Stimulated activated naive CD8-positive, alpha-beta T cell treated with anti-CD3 and anti-CD28 coated beads, Interleukin-15, Interleukin-2, amounts not matched to agents 100 U/mL and 50 U/mL, for 24 hours (primary cell): ENCODE measurements at places on chromosomes 1 and 21.

DNA sequence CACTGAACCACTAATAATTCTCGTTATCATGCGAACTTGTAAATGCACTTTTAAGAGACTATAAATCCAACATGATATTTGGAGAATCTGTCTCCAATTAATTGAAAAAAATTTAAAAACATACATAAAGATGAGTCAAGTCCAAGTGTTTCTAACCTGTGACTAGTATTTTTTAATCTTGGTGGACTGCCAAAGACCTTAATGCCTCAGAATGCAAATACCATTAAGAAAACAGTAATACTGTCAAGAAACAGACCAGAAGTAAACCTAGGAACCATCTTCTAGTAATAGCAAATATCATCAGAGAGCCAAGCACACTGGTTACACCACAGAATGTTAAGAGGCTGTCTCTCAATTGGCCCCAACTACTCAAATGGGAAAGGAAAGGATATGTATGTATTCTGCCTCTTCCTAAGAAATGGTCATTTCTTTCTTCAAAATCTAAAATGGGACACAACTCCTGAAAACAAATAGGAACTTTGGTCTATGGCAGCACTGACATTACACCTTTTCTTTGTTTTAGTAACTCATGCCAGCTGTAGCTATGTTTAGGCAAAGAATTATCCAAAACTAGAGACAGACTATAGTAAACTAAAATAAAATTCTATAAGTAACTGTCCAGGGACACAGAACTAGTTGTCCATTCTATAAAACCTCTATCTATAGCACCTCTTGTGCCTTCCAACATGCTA lies 15.8 kb downstream of the SCYL3 start:
- no peak for DNase-seq

DNA sequence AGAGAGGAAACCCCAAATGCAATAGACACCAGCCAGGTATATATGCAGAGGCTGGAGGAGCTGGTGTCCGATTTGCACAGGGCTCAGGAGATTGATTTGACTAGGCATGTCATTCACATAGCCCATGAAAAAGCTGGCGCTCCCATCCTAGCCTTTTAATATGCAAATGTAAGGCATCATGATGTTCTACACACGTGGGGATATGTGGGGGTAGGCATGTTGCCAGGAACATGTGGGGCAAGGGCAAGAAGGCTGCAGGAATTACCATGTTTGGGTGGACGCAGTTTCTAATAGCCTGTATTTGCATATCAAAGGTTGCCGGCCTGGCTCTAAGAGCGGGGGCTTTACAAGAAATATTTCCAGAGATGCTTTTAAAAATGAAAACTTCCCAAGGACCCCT lies 11.7 kb upstream of the SH3GLB1 start:
- DNase-seq: no peak

DNA sequence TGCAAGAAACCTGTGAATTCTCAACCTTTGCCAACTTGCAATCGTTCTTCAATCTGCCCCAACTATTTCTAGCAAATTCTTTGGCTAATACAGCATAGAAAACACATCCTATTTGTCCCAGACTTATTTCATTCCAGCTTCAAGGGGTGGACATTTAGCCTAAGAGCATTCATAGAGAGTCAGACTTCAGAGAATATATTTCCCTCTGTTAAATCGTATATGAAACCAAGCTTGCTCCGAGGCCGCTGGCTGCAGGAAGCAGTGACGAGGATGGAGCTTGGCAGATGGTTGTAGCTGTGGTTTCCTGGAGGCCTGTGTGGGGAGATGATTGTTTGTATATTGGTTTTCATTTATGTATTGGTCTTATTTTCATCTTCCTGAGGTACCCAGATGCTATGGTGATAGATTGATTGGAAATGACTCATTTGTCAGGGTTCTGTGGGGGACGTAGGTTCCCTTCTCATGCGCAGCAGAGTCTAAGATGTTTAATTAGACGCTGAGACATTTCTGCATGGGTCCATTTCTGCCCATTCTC lies 26.1 kb downstream of the MAN1C1 start:
- DNase-seq: peak; percentile 65

DNA sequence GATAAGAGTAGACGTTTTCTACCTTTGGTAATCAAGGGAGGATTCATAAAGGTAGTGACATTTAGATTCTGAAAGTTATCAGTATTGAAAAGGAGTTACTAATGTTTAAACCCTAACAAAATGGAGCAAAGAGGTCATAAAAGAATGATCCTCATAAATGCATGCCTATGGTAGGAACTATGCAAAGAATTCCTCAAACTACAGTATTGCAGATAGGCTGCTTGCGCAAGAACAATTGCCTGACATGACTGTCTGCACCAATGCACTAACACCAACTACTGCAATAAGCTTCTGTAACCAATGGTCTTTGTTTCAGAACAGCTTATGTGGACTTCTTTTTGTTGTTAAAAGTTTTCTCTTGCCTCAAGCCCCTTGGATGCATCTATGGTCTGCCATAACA lies 597.3 kb upstream of the ADGRL4 start:
- DNase-seq: no peak

DNA sequence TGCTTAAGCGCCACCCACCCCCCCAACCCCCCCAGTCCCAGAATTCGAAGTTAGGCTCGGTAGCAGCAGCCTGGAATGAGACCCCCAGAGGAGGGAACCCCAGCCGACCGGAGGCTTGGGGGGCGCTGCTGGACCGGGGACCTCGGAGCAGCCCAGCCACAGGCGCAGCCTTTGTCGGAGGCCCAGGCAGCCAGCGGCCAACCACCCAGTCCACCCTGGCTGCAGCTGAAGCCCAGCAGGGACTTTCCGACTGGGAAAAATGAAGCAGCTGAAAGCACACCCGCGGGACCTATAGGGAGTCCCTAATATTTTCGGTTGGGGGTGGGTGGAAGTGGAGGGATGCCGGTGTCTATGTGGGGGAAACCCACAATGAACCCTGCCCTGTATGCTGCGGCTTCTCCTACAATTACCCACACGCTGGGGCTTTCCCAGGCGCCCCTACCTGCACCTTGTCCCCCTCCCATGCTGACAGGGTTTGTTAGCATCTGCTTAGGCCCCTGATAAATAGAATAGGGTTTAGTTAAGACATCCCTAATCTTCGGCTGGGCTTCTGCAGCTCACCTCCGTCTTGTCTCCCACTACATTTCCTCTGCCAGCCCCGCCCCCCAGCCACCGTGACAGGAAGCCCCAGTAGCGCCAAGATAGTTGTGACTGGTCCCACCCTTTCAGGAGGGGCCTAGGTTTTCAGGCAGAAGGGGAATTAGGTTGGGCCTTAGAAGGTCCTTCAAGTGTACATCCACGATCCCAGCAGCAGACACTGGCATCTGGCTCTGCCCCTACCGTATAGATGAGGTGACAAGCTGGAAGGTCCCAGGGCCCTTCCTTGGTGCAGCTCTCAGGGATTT lies 838 bp downstream of the CCDC28B start:
- peak; percentile 90 for DNase-seq

DNA sequence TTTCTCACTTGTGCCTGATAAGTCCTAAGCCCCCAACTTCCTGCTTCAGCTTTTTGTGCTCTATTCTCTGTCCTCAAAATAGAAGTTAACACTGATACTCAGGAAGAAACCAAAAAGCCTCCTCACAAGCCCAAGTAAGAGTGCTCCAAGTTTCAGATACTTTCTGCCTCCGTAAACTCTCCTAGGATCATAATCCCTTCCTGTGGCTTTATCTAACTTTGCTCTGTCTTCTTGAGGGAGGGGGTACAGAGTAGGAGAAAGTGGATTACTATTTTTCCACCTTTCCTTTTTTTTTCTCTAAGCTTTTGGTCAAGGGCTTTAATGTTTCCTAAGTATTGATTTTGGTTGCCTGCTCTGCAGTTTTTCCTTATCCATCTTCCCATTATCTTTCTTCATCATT lies 54.6 kb downstream of the DPH5 start:
- DNase-seq: no peak

DNA sequence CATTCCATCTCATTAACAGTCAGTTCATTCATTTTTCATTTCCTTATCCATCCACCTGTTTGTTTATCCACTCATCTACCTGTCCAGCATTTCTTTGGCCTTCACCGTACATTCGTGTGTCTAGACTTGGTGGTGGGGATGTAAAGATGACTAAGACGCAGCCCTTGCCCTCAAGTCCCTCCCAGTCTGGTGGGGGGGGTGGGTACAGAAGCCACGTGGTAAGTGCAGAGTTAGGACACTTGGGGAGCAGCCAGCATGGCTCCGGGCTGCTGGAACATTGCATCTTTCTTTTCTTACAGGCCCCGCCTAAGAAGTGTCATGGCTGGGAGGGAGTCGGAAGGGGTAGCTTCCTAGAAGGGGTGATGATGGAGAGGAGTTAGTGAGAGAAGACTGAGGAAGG lies 17.2 kb downstream of the KIF26B start:
- DNase-seq: no peak

GRCh38 chr1:236568285-236568894 lies 35.9 kb downstream of the HEATR1 start:
- no peak for DNase-seq
